NCI-H82 (cell line): ENCODE measurements at places on chromosomes 7 and 10.

GRCh38 chr7:100266576-100267354, 40.7 kb upstream of the SPDYE3 start:
- no peak for DNase-seq

GRCh38 chr10:12434277-12434676, 84.9 kb downstream of the CAMK1D start:
- peak; percentile 71 for DNase-seq

DNA sequence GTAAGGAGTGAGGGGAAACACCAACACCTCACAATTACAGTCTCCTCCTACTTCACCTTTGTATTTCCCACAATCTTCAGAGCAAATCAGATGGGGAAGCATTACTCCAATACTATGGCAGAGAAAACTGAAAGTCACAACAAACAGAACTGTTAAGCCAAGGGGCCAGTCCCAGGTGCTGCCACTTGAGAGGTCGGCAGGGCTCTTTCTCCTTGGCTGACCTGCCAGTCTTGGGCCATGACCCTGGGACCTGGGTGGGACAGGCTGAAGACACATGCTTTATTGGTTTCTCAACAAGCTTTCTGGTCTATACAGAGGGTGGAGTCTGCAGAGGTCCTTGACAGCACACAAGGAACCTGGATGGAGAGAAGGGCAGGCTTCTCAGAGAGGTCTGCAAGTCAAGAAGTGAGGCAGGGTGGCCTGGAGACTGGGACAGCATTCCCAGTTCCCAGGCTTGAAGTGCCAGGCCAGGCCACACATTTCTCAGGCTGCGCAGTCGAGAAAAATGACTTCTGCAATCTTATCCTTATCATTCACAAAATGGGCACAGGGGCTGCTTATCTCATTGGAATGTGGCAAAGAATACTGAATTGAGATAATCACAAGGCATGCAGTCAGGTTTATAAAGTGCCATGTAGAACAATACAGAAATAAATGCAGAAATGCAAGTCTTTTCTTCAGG, 301.0 kb downstream of the CXCL12 start:
- DNase-seq, result no peak

DNA sequence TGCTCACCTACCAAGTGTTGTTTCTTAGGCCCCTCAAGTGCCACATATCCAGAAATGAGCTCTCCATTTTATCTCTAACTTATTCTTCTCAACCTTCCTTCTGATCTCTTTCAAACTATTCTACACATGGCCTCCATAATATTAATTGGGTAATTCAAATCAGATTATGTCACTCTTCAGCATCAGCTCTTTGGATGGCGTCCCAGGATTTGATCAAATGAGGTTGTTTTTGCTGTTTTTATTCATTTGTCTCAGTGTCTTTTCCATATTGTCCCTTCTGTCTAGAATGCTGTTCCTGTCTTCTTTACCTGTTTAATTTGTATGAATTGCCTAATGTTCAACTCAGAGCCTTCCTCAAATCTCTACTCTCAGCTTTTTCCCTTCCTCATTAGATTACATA, 234.6 kb upstream of the CXCL12 start:
- DNase-seq, result no peak

GRCh38 chr10:6128087-6128486, 39.3 kb downstream of the RBM17 start:
- no peak for DNase-seq

DNA sequence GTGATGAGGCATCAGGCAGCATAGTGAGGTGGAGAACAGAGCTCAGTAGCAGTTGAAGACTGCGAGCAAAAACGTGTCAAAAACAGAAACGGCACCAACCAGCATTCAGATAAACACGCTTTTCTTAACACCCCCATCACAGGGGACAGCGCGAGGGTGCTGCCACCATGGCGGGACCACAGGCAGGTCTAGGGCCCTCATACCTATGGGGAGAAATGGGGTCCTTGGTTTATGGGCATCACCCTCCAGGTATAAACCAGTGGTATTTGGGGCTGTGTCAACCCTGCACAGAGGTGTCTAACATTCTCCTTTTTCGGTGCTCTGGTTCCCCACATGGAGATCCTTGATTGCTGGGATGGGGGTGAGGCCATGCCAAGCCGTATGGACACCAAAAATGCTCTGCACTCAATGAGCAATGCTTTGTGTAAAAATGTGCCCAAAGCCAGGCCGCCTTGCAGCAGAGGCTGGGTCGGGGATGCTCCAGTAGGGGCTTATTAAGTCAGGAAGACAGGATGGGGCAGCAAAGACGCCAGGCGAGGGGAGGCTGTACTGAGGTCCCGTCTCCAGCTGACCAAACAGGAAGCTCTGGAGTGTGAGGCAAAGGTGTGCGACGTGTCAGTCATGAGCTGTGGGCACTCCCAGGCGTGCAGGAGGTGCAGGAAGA, 191.5 kb downstream of the WDR37 start:
- no peak for DNase-seq

- DNase-seq, result no peak
These were observed 62.1 kb upstream of the ZNF746 start for GRCh38 chr7:149559711-149560110.

DNA sequence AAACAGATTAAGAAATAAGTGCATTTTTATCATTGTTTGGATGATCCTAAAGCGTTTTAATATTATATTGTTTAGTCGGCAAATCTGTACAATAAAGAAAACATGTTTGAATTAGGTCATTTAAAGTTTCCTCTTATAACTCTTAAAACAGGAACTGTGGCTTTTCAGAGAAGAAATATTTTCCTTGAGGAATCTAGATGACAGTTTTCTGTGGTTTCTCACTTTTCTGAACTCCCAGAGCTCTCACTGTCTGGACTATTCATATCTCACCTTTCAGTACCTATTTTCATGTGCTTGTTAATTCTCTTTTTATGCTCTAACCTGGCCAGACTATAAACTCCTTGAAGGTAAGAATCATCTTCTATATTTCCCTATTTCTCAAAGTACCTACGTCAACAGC, 135.1 kb downstream of the CHN2 start:
- no peak for DNase-seq

GRCh38 chr7:117282239-117282812, 40.5 kb downstream of the WNT2 start:
- DNase-seq, result no peak

GRCh38 chr10:112223725-112224124, 40.2 kb upstream of the GPAM start:
- no peak for DNase-seq

GRCh38 chr10:3009341-3009740, 58.0 kb upstream of the PFKP start:
- DNase-seq, result no peak

GRCh38 chr10:3374914-3375313, 202.3 kb upstream of the PITRM1 start:
- no peak for DNase-seq

DNA sequence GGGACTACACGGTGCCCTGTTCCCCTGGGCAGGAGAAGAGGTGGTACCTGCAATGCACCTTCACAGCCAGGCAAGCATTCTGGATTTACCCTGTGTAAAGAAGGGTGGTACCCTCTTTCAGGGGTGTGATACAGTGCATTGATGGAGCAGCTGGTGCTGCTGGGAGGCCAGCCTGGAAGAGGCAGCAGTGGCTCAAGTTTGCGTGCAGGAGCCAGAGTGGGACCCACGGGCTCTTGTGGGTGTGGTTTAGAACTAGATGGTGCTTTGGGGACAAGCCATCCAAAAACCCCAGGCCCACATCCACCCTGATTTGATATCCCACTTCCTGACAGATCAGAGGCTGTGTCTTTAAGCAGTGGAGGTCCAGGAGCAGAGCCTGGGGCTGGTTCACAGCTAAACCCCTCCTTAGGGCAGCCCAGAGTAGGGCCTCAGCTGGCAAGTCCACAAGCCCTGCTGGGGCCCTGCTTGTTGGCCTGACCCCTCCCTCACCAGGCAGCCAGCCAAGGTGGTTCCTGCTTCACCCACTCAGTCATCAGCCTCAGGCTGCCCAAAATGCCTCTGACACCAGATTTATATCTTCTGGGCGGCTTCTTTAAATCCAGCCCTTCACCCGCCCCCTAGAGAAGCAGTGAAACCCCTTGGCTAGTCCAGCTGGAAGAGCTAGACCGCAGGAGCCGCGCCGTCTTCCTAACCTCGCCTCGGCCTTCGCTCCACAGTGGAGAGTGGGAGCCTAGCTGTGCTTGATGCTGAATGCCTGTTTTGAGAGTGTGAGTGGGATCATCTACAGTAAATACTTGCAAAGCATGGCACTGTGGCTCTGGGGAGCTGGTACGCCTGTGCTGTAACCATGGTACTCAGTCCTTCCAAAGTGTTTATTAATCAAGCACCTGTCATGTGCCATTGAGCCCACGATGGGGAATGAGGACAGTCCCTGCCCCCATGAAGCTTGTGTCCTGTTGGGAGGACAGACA, 1.4 kb upstream of the ASIC3 start:
- no peak for DNase-seq

- DNase-seq, result no peak
These were observed 243.6 kb downstream of the CAMK1D start for GRCh38 chr10:12592967-12593366.

- no peak for DNase-seq
These were observed 59.7 kb downstream of the LRGUK start for GRCh38 chr7:134186801-134187200.

DNA sequence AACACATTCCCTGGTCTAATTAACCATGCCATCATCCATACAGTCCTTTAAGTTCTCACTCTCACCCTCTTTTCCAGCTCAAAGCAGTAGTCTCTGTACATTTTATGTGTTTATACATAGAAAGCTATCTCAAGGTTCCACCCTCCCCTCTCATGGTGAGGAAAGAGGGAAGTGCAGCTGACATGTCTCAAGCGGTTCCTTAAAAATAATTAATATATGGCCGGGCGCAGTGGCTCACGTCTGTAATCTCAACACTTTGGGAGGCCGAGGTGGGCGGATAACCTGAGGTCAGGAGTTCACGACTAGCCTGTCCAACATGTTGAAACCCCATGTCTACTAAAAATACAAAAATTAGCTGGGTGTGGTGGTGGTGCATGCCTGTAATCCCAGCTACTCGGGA, 36.7 kb downstream of the ZC3HAV1 start:
- no peak for DNase-seq

DNA sequence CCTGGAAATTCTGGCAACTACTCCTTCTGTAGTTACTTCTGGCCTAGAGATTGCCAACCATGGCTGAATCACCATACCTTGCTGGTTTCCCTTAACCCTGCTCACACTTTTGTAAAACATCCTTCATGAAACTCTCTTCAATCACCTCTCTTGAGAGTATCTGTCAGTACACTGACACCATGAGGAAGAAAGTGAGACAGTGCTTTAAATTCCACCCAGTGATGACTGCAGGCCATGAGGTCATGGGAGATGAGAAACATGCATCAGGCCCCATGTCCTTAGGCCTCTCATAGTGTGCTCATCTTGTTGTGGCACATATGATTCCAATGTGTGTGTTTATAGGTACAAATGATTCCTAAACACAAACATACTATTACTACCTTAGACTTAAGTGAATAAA, 24.6 kb upstream of the NAMPT start:
- DNase-seq, result no peak
